ENCODE measurements at places on chromosomes 2 and 18.

DNA sequence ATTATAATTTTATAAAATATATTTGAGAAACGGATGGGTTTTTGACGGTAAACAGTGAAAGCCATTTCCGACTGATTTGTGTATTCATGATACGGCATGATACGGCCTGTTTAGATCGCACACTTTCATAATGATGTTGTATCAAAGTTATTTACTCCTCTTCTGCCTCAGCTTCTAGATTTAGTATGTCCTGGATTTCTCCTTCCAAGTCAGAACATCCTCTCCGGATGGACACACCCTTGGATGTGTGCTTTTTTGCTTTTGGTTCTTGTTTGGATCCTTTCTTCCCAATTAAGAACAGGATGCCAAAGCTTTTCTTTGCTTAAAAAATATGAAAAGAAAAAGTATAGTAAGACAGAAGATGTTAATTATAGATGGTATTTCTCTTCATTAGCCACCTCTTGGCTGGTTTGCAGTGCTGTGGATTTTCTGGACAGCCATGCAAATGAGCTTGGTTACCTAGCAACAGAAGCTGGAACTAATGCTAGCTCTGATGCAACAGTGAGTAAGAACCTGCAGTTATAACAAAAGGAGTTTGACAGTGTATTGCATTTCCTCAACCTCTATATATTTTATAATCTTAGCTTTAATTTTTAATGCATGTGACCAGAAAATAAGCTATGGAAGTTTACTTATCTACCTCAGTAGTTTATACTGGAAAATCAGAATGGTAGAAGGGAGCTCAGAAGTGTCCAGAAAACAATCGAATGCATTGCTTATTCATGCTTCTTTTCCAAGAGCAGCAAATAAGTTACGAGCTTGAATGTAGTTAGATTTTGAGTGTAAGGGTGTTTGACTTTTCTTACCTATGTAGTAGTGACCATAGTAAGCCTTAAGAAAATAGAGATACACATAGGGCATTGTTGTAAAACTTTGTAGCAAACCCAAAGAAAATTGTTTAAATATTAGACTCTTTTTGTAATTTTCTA lies 27.9 kb downstream of the RMND5A start:
- no peak overlapping the region for H3K4me3 ChIP-seq
- H3K4me1 ChIP-seq, result no peaks in the 10 kb centered on the region
- H3K36me3 ChIP-seq, result peaks cover 7% of the 10 kb centered on the region
- no peak for DNase-seq
- no peaks in the 10 kb centered on the region for H3K27me3 ChIP-seq

DNA sequence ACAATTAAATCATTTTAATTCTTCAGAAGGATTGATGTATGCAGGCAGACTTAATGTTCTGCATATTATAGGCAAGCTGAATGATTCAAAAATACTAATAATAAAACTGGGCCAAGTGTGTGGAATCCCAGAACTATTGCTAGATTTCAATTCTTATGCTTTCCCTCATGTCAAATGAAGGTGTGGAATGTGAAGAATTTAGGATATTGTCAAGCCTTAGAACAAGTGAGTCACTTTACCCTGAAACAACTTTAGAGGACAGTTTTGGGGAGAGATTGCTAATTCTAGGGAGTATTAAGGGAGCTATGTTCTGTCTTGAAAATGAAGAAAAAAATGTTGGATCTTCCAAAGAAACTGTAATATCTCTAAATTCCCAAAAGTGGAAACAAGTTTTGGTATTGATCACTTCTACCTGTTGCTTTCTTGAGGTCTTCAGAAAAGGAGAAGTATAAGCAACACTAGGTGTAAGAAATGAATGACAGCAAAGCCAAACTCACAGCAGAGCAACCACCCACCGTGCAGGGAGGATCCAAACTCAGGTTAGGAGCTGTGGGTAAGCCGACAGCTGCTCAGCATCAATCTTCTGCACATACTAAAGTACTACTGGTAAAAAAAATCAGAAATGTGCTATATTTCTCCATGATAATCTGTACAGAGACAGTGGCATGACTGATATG lies 818.1 kb downstream of the SLC4A3 start:
- no peak for DNase-seq
- no peaks in the 10 kb centered on the region for H3K4me1 ChIP-seq
- H3K36me3 ChIP-seq, result no peaks in the 10 kb centered on the region
- no peak overlapping the region for H3K27ac ChIP-seq

DNA sequence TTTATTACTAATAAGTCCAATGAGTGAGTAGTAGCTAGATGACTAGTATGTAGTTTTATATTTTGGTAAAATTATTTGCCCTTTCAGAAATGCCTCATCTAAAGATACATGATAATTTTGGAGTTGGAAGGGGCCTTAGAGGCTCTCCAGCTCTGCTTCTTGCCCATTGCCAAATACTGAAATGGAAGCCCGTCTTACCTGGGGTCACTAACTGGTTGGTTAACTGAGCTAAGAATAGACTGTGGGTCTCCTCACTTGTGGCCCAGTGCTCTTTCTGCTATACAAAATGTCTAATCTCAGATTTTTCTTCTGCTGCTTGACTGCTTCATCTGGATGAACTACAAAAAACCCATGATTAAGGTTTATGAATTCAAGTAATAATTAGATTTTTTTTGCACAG lies 67.1 kb downstream of the CLIP4 start:
- H3K36me3 ChIP-seq, result no peaks in the 10 kb centered on the region
- no peak overlapping the region for H3K27ac ChIP-seq
- H3K4me1 ChIP-seq, result no peaks in the 10 kb centered on the region
- DNase-seq, result no peak
- H3K4me3 ChIP-seq, result no peak overlapping the region

DNA sequence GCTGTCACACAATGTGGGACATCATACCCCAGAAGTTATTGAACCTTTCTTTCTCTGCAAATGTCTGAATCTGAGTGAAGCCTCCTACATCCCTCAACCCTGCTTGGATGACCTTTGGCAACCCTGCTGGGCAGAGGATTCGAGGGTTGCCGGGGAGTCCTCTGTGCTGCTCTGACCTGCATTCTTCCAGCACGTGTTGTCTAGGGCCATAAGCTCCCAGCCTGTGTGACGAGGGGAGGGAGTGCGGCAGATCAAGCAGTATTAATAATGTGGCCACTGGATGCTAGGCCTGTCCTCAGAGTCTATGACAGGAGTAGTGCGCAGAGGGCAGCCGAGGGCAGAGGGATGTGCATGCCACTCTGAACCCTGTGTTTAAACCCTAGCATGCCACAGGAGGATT lies 58.8 kb downstream of the RPL37A start:
- H3K27me3 ChIP-seq, result no peaks in the 10 kb centered on the region
- H3K36me3 ChIP-seq, result no peaks in the 10 kb centered on the region
- H3K4me3 ChIP-seq, result no peak overlapping the region

- H3K4me3 ChIP-seq, result no peak overlapping the region
- no peaks in the 10 kb centered on the region for H3K4me1 ChIP-seq
- no peaks in the 10 kb centered on the region for H3K27me3 ChIP-seq
- no peaks in the 10 kb centered on the region for H3K36me3 ChIP-seq
- DNase-seq, result no peak
Observed at GRCh38 chr2:229674830-229675530, 39.4 kb downstream of the DNER start.

- H3K27ac ChIP-seq, result no peak overlapping the region
- no peak overlapping the region for H3K4me3 ChIP-seq
- H3K27me3 ChIP-seq, result no peaks in the 10 kb centered on the region
- no peak for DNase-seq
- H3K36me3 ChIP-seq, result no peaks in the 10 kb centered on the region
Observed at GRCh38 chr18:36993068-36993467, 164.1 kb downstream of the KIAA1328 start.

DNA sequence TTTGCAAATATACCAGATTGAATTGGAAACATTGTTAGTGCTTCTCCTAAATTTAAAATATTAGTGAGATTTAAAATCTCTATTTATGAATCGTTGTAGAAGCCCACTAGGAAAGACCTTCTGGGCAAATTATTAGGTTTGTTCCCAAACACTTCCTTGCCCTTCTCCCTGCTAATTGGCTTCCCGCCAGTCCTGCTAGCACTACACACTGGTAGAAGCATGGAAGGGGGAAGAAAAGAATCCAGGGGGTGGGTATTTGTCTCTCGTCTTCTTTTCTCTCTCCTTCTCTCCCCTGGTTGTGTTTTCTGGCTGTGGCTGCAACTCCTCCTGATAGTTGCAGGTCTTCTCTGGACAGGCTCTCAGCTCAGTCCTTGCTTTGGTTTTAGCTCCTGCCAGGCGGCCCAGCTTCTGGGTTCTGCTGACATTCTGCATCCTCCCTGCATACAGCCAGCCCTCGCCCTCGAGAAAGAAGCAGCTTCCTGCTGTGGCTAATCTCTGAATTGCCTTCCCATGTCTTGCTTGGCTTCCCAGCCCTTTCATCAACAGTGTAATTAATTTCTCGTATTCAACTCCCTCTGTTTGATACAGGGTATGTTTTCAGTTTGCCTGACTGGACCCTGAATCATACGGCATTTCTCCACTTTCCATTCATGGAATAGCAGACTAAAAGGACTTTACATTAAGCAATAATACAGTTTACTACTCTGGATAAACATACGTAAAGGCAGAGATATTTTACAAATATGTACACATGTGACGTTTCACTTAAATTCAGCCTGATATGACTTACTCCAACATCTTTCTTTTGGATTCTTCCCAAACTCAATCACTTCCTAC lies 6.9 kb upstream of the PARD3B start:
- peaks cover 1% of the 10 kb centered on the region for H3K27me3 ChIP-seq
- H3K36me3 ChIP-seq, result no peaks in the 10 kb centered on the region
- H3K4me1 ChIP-seq, result peaks cover 5% of the 10 kb centered on the region
- H3K27ac ChIP-seq, result no peak overlapping the region
- no peak overlapping the region for H3K4me3 ChIP-seq

DNA sequence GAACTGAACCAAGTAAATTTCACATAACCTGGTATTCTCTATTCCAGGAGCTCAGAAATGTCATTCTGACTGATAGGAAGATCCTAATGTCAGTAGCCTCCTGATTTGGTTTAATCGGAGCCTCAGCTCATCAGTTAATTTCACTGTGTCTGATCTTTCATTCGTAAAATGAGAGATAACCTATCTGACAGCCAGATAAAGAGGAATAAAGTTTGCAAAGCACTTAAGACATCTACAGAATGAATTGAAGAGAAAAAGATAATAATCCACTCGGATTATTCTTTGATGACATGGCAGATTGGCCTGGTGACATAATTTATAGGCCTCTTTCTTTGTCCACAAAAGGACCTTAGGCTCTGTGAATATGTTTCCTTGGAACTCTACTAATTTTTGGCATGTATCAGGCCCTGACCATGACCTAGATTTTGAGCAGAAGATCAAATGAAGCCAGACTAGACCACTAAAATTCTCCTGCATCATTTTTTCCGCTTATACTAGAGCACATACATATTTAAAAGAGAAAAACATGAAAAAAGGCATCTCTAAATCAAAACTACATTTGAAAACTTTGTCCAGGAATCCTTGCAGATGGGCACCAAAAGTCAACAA lies 312.4 kb downstream of the MTX2 start:
- no peak overlapping the region for H3K27ac ChIP-seq
- H3K4me1 ChIP-seq, result no peaks in the 10 kb centered on the region
- no peaks in the 10 kb centered on the region for H3K27me3 ChIP-seq
- no peak overlapping the region for H3K4me3 ChIP-seq
- H3K36me3 ChIP-seq, result no peaks in the 10 kb centered on the region

DNA sequence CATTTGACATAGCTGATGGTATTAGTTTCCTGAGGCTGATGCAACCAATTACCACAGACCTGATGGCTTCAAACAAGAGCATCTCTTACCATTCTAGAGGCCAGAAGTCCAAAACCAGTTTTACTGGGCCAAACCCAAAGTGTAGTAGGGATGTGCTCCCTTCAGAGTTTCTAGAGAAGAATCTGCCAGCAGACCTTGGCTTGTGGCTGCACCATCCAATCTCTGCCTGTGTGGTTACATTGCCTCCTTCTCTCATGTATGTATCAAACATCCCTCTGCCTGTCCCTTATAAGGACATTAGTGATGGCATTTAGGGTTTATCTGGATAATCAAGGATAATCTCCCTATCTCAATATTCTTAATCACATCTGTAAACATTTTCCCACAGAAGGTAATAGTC lies 4.5 kb upstream of the SNRNP27 start:
- H3K27ac ChIP-seq, result no peak overlapping the region
- no peak overlapping the region for H3K4me3 ChIP-seq
- H3K27me3 ChIP-seq, result no peaks in the 10 kb centered on the region
- no peak for DNase-seq

- peaks cover 12% of the 10 kb centered on the region for H3K4me1 ChIP-seq
- H3K27me3 ChIP-seq, result no peaks in the 10 kb centered on the region
- H3K36me3 ChIP-seq, result no peaks in the 10 kb centered on the region
- H3K27ac ChIP-seq, result no peak overlapping the region
- DNase-seq, result no peak
Observed at GRCh38 chr2:47617028-47617427, 165.9 kb upstream of the MSH6 start.

GRCh38 chr2:231930593-231931281 lies 4.5 kb upstream of the NPPC start:
- no peak overlapping the region for H3K27ac ChIP-seq
- peaks cover 16% of the 10 kb centered on the region for H3K4me1 ChIP-seq
- no peak overlapping the region for H3K4me3 ChIP-seq
- DNase-seq, result peak; percentile 27

DNA sequence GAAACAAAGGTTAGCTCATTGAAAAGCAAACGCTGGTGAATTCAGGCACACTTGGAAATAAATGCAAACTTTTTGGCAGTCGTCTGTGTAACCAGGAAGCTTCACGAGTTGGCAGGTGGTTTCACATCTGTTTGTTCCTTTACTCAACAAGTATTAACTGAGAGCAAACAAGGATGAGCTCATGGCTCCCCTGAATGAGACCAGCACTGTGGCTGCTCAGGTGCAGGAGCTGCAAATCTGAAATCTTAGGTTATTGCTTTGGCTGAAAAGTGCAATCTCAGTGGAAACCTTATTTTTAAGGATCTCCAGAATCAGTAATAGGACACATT lies 46.3 kb downstream of the SH3RF3 start:
- peaks cover 8% of the 10 kb centered on the region for H3K4me1 ChIP-seq
- H3K4me3 ChIP-seq, result no peak overlapping the region
- no peaks in the 10 kb centered on the region for H3K27me3 ChIP-seq
- no peaks in the 10 kb centered on the region for H3K36me3 ChIP-seq
- no peak overlapping the region for H3K27ac ChIP-seq
- no peak for DNase-seq

- no peaks in the 10 kb centered on the region for H3K36me3 ChIP-seq
- peaks cover 2% of the 10 kb centered on the region for H3K4me1 ChIP-seq
- DNase-seq, result no peak
Observed at GRCh38 chr2:234189230-234189629, 138.7 kb downstream of the SPP2 start.

- no peak overlapping the region for H3K27ac ChIP-seq
- H3K4me3 ChIP-seq, result no peak overlapping the region
- no peaks in the 10 kb centered on the region for H3K4me1 ChIP-seq
- no peaks in the 10 kb centered on the region for H3K27me3 ChIP-seq
- no peak for DNase-seq
Observed at GRCh38 chr2:145464866-145465265, 944.9 kb upstream of the ZEB2 start.

- no peak for DNase-seq
- no peaks in the 10 kb centered on the region for H3K36me3 ChIP-seq
Observed at GRCh38 chr2:231613331-231613662, 20.6 kb downstream of the TEX44 start.

DNA sequence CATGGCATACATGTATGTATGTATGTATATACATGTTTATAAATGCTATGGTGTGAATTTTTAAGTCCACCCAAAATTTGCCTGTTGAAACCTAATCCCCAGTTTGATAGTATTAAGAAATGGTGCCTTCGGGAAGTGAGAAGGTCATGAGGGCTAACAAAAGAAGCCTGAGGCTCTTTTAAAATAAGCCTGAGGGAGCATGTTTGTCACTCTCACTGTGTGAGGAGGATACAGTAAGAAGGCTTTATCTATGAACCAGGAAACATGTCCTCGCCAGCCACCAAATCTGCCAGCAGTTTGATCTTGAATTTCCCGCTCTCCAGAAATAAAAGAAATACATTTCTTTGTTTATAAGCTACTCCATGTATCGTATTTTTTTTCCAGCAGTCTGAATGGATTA lies 163.0 kb upstream of the LINC00305 start:
- H3K4me1 ChIP-seq, result no peaks in the 10 kb centered on the region
- no peak for DNase-seq
- no peaks in the 10 kb centered on the region for H3K36me3 ChIP-seq
